Glutamatergic neuron (in vitro differentiated cells): ENCODE measurements at places on chromosomes 6 and 20. TPM values are rescaled to one million over a fixed set of nuclear protein-coding genes. Genes with fewer than 3 reads are reported as not detected.

RAET1L gene
- not detected for total RNA-seq

DNA sequence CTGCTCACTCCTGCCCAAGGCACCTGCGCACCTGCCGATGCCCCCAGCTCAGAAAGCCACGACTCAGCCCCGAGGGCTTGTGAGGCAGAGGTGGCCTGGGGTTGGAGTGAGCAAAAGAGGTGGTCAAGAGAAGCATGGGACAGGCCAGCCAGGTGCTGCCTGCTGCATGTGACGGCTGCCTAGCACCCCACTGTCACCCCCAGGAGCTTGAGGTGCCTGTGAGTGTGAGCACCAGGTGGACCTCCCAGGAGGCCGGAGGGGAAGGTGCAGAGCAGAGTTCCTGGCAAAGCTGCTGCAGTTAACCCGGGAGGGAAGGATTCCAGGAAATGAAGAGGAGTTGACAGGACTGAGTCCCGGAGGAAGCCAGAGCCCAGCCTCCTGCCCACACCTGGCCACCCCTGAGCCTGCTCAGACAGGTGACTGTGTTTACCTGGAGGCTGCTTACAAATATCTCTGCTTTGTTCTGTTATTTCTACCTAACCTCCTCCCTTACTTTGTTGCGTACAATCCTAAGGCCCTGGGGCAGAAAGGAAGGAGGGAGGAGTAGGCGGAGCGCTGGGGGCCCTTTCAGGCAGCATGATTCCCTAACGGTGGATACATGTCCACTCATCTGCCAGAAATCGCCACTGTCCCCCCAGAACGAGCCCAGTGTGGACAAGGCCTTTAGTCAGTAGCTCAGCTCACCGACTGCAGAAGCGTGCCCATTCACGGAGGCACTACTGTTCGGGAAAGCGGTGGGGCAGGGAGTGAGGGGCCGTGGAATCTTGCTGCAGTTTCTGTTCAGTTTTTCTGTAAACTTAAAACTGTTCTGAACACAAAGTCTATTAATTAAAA lies 87.5 kb upstream of the MPC1 start:
- peak; percentile 10 for DNase-seq

GRCh38 chr6:118708055-118708454 lies 56.7 kb upstream of the CEP85L start:
- DNase-seq: no peak

DNA sequence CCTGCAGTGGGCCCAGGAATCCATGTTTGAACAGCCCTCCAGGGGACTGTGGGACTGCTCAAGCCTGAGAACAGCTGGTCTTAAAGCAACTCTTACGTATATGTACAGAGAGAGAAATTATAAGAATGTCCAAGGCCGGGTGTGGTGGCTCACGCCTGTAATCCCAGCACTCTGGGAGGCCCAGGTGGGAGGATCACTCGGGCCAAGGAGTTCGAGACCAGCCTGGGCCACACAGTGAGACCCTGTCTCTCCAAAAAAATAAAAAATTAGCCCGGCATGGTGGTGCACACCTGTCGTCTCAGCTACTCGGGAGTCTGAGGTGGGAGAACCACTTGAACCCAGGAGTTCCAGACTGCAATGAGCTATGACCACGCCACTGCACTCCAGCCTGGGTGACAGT lies 134.0 kb downstream of the DTNBP1 start:
- no peak for DNase-seq

DNA sequence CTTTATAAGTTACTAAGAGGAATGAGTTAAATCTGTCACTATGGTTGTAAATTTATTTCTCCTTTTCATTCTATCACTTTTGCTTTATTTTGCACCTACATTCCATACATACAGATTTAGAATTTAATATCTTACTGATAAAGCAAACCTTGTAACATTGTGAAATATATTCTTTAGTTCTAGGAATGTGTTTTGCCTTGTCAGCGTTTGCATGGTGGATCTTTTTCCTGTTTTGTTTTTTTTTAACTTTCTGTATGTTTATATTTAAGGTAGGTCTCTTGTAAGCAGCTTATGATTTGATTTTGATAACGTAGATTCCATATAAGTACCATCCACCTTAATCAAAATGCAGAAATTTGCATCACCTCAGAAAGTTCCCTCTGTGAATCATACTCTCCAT lies 16.4 kb downstream of the RAB22A start:
- no peak for DNase-seq
